ENCODE measurements at places on chromosomes 6 and 20.

GRCh38 chr6:106275692-106276091 is 49.9 kb downstream of the ATG5 start:
- DNase-seq: no peak

DNA sequence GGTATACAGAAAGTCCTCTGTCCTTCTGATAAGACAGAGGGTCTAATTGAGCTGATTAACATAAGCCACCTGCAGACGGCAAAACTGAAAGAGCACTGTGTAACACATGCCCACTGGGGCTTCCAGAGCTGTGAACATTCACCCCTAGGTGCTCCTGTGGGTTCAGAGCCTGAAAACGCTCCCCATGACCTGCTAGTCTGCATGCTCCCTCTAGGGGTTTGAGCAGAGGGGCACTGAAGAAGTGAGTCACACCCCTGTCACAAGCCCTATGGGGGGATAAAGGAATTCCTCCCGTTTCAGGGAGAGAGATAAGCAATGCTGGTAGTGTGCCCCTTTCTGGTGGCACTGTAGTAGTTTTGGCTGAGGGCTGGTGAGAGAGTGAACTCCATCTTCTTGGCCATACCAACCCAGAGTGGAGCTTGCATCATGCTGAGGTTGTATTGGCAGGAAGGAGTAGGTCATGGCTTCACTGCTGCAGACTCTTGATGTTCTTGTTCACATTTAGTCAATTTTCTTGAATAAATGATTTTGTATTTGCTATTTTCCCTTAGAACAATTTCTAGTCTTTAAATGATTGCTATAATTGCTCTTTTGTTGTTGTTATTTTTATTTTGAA is 637.5 kb upstream of the MAN1A1 start:
- DNase-seq: no peak

DNA sequence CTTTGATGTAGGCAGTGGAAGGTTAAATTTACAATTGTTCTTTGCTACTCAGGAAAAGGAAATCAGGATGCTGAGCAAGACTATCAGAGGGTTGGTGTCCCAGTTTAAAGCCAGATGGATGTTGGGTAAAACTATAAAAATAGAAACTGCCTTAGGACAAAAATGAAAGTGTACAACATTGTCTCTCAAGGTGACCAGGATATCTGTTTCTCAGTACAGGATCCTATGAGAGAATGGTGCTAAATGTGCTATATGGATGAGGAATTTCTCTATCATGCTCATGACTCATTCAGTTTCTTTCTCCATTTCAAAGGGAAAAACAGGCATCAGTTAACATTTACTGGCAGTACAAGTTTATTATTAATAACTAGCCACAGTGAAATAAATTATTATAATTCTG is 534.2 kb upstream of the GJE1 start:
- DNase-seq: no peak

DNA sequence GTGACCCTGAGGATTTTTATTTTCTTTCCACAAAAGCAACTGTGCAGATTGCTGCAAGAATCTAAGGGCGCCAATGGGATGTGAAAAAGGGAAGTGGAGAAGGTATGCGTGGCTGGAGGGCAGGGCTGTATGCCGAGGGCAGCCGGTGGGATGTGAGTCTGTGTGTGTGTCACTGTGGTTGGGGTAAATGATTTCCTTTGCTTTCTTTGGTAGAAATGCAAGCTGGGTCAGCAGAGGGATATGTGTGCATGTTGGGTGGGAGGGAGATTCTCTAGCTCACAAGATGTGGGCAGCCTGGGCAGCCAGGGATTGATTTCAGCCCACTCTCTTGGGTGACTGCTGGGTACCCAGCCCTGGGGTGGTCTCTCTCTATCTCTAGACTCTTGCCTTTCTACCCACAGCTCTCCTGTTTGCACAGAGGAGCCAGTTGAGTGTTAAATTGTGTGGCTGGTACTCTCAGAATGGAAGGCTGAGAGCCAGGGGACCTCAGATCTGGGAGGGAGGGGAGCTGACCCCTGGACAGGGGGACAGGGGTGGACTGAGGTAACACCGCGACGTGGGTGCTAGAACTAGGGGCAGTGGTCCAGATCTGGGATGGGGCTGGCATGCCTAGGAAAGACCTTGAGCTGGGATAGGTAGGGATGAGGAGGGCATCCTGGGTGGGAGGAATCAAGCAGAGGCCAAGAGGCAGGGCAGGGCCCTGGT is 136.8 kb upstream of the RNF24 start:
- no peak for DNase-seq

- DNase-seq: no peak
These were observed 7.9 kb downstream of the CNKSR3 start for GRCh38 chr6:154502553-154502952.

DNA sequence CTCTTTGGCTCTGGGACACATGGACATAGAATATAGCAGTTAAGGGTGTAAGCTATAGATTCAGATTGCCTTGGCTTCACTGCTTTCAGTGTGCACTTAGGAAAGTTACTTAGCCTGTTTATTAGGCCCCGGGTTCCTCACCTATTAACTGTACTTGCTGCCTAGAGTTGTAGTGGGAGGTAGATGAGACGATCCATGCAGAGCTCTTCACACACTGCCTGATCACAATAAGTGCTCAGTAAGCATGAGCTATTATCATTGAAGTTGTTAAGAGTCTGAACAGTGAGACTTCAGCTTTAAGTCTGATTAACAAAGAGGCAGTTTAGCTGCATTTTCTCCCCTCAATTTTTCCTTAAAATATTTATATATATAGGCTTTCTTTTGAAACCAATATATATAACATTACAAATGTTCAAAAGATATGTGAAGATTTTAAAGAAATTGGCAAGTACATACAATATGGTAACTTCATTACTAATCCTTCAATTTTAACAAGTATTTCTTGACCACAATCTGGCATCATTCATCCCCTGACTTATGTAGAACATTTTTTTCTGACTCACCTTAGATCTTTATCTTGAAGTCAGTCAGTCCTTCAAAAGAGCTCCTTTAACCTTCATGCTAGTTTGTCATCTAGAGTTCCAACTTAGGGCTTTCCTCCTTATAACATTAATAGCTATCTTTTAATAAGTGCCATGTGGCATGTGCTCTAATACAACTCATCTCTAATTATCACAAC is 20.5 kb upstream of the SUPT3H start:
- no peak for DNase-seq

GRCh38 chr6:147954938-147955337 is 387.7 kb upstream of the SASH1 start:
- DNase-seq: no peak

DNA sequence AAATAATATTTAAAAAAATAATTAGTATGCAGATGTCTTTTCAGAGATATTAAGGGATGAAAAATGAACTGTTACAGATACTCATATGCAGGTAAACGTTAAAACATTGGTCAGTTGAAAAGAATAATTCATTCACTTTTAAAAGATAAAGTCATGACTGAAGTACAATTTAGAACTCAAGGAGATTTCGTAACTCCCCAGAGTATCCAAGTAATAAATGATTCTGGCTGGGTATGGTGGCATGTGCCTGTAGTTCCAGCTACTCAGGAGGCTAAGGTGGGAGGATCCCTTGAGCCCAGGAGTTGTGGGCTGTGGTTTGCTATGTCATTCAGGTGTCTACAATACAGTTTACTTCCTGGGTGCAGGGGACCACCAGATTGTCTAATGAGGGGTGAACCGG is 122.3 kb upstream of the TMEM181 start:
- DNase-seq: no peak

Measured in naive thymus-derived CD8-positive, alpha-beta T cell (primary cell).